ENCODE measurements at places on chromosomes 2 and 18.

- DNase-seq: no peak
Observed at GRCh38 chr18:79528316-79528695, 132.6 kb downstream of the NFATC1 start.

GRCh38 chr2:144348846-144349245 is 171.1 kb downstream of the ZEB2 start:
- no peak for DNase-seq

- DNase-seq: no peak
Observed at GRCh38 chr2:192267484-192267883, 72.8 kb upstream of the TMEFF2 start.

DNA sequence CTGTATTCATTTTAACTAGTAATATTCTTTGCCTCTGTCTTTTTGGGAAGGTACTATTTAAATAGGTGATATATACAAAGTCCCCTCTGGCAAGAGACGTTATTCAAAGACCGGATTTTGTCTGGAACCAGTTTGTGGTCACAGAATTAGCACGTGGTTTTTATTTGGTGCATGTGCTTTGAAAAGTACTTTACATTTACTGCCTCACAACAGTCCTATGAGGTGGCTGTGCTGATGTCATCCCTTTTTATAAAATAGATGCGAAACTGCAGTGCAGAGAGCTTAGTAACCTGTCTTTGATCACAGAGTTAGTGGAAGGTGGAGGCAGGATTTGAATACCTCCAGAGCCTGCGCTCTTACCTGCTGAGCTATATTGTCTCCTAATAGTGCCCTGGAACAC is 4.0 kb downstream of the LPIN1 start:
- peak; percentile 56 for DNase-seq

GRCh38 chr2:201228912-201229290 is 31.4 kb upstream of the CASP8 start:
- no peak for DNase-seq

DNA sequence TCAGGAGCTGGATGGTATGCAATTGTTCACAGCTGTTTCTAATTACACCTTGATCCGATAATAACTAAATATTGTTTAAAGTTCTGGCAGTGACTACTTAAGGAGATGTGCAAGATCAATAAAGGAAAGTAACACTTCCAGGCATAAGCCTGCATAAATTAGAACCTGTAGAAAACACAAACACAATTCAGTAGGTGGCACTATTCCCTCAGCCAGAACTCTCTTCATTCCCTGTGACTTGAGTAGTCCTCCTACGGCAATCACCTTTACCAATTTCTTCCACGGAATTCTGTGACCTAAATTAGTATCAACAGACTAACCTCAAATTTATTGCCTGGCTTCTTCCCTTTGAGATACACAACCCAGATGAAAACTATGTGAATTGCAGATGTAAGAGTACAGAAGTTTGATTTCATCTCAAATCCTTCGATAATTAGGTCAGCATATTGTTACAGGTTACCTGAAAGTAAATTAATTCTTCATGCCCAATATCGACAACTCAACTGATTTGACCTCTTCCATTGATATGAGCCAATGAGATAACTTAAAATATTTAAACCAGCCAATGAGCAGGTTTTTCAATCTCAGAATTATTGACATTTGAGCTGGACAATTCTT is 137.8 kb downstream of the PID1 start:
- no peak for DNase-seq

- no peak for DNase-seq
Observed at GRCh38 chr2:237456200-237456843, 30.7 kb upstream of the MLPH start.

GRCh38 chr2:33605056-33605455 is 6.0 kb upstream of the FAM98A start:
- DNase-seq: no peak

- DNase-seq: no peak
Observed at GRCh38 chr2:224734949-224735348, 18.8 kb upstream of the CCDC195 start.
